ENCODE measurements at places on chromosomes 3 and 15. TPM values are rescaled to one million over a fixed set of nuclear protein-coding genes. Genes with fewer than 3 reads are reported as not detected.
A peak's percentile ranks its signal among the peaks of the same experiment; 100 is the strongest.

GRCh38 chr3:50314342-50314741, 8.2 kb downstream of the HYAL2 start:
- no peak for DNase-seq
- no peak overlapping the region for H3K4me3 ChIP-seq
- H3K27me3 ChIP-seq: no peaks in the 10 kb centered on the region
- peaks cover 26% of the 10 kb centered on the region for H3K4me1 ChIP-seq

GRCh38 chr3:192174283-192174682, 553.1 kb downstream of the FGF12 start:
- H3K27me3 ChIP-seq: no peaks in the 10 kb centered on the region
- no peaks in the 10 kb centered on the region for H3K4me1 ChIP-seq

DNA sequence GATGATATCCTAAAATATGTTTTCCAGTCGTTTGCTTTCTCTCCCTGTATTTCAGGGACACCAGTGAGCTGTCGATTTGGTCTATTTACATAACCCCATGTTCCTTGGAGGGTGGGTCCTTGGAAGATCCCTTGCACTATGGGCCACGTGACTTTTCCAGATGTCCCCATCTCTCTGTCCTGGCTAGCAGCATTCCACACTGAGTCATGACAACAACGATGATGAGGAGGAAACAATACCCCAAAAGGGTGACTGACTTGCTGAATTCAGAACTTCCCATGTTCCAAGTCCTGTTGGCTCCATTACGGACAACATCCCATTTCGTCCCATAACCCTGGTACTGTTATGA, 134.3 kb downstream of the NSMCE3 start:
- no peak for DNase-seq
- H3K27ac ChIP-seq: no peak overlapping the region
- H3K4me1 ChIP-seq: no peaks in the 10 kb centered on the region

DNA sequence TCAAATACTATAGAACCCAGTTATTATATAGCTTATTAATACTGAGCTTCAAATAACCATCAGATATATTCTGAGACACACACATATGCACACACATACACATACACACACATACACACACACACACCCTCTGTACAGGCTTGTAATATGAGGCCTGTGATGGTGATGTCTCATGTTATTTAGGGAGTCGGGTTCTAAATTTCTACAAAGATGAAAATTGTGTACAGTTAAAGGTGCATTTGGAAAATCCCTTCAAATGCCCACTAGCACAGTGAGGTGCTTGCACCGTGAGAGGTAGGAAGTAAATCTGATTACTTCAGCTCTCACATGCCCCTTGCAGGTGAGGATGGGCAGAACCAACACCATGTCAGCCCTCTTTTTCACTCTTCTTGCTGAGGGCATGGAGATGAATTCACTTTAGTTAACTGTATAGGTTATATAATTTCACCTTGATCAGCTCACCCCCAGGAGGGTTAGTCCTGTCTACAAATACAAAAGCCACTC, 294.5 kb upstream of the PROK2 start:
- H3K27ac ChIP-seq: no peak overlapping the region
- no peaks in the 10 kb centered on the region for H3K27me3 ChIP-seq
- no peak for DNase-seq
- no peak overlapping the region for H3K4me3 ChIP-seq
- no peaks in the 10 kb centered on the region for H3K36me3 ChIP-seq
- no peaks in the 10 kb centered on the region for H3K4me1 ChIP-seq

DNA sequence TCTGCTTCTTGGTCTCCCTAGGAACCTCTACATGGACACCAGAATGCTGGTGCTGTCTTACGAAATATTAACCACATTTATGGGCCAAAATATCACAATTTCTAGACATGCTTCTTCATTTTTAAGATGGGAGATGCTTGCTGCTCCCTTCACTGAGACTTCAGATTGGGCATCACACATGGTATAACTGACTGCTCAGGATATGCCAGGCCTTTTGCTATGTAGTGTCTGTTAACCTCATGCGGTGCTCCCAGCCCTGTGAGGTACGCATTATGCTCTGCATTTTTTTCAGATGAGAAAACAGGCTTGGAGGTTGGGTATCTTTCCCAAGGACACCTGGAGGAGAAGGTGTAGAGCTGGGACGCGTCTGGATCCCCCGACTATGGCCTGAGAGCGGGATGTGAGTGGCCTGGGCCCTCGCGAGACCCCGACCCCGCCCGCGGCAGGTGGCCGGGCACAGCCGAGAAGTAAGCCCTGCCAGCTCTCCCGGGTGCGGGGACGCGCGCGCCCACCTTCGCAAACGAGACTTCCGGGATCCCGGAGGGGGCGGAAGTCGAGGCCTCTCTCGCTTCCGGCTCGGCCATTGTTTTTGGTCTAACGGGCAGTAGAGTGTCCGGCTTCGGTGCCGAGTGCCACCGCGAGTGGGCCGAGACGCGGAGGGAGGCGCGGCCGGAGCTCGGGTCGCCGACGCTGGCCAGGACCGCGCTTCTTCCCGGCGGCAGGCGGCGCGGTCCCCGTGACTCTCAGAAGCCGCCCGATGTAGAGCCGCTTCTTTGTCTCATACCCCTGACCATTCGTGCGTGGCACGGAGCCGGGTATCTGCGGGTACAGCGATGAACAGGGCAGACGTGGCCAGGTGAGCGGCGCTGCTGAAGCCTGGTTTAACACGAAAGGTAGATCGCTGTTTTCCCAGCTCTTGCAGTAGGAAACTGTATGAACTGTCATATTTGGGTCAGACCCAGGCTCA, at the start of gene ZKSCAN7:
Gene ZKSCAN7, plus strand, starts transcription at position 568 of the 967 bp plus-strand sequence. CDS start 1,855 bp downstream, outside the sequence.
- DNase-seq: peak; percentile 74
- H3K36me3 ChIP-seq: no peaks in the 10 kb centered on the region
- peak within 1 kb of the TSS; percentile 67 for H3K4me3 ChIP-seq
- H3K27ac ChIP-seq: peak within 1 kb of the TSS; percentile 84

- no peaks in the 10 kb centered on the region for H3K36me3 ChIP-seq
- DNase-seq: no peak
- no peak overlapping the region for H3K4me3 ChIP-seq
- H3K27ac ChIP-seq: no peak overlapping the region
- H3K27me3 ChIP-seq: no peaks in the 10 kb centered on the region
- H3K4me1 ChIP-seq: no peaks in the 10 kb centered on the region
These were observed 254.2 kb downstream of the TUSC7 start for GRCh38 chr3:116963802-116964201.

DNA sequence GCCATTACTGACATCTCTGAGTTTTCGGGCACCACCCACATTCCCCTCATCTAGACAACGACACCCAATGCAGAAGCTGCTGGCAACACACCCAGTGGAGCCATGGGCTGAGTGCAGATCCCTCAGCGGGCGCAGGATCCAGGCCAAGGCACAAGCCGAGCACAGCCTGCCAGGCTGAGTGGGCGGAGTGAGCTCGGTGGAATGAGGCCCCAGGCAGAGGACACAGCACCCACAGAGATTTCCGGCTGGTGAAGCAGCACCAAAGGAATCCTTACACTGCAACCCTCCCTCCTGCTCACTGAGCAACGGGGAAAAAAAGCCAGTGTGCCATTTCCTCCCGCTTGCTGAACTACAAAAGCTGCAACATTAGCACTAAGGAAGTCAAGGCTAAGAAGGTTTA, 34.3 kb downstream of the ZMAT3 start:
- peak; percentile 39 for DNase-seq
- H3K4me1 ChIP-seq: no peaks in the 10 kb centered on the region
- H3K27me3 ChIP-seq: no peaks in the 10 kb centered on the region
- peak overlapping the region; percentile 34 for H3K27ac ChIP-seq

The NR1I2 gene
- 7.0 TPM for total RNA-seq

The XXYLT1 gene
- 25.6 TPM for total RNA-seq

The CTXN2 gene
- not detected for total RNA-seq

The GRAMD1C gene
- total RNA-seq: 2.8 TPM

The CAMP gene
- not detected for total RNA-seq

The C3orf80 gene
- 0.32 TPM for total RNA-seq
